H9 (cell line): ENCODE measurements at places on chromosomes 5 and 9. TPM values are rescaled to one million over a fixed set of nuclear protein-coding genes. Genes with fewer than 3 reads are reported as not detected.

DNA sequence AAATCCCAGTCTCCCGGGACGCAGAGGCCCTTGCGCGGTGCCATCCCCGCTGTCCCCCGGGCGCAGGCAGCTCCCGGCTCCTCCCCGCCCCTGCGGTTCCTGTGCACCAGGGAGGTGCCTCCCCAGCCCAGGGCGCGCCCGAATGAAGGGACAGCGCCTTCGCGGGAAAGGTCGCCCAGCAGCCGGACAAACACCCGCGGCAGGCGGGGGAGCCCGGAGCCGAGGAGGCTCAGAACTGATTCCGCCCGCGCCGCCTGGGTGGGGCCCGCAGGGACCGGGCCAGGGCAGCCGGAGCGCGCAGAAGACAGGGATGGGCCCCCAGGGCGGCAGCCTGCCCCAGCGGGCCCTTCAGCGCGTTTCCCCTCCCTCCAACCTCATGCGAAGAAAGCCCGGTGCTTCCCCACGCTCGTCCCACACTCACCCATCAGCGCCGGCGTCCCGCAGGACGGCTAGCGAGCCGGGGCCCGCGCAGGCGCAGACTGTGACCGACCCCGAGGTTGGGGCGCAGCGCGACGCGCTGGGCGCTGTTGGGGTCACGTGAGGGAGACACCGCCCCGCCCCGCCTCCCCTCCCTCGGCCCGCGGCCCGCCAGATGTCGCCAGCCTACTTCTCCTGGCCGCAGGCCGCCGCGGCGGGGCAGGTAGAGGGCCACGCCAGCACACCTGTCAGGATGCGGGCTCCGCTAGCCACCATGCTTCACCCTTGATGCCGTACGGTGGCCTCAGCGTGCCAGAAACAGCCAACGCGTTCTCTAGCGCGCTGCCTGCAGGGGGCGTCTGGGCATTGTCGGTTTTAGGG, at the start of gene SLC25A51:
Gene SLC25A51, minus strand, starts transcription at position 481 of the 798 bp plus-strand sequence. CDS start 15,577 bp downstream, outside the sequence.
- DNase-seq = peak; percentile 95

DNA sequence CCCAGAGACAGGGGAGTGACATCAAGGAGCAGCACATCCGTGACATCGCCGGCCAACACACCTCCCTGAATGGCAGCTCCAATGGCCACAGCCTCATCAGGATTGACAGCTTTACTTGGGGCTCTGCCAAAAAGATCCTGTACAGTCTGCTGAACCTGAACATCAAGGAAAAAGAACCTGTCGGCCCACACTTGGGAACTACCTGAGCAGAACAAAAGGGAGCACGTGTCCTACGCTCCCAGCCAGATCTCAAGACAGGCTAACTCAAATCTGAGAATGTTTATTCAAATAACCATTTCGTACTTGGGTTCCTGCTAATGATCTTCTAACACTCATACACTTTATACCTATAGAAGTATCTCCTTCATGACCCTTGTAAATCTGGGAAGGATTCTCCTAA, 15.3 kb downstream of the HSPA9 start:
- peak; percentile 6 for DNase-seq

- DNase-seq = no peak
Observed at GRCh38 chr5:62969409-62970120, 390.9 kb downstream of the LRRC70 start.

GRCh38 chr9:133701321-133701980, 36.7 kb downstream of the SARDH start:
- DNase-seq = no peak

The SLC28A3 gene
- not detected in 2 replicates for total RNA-seq

DNA sequence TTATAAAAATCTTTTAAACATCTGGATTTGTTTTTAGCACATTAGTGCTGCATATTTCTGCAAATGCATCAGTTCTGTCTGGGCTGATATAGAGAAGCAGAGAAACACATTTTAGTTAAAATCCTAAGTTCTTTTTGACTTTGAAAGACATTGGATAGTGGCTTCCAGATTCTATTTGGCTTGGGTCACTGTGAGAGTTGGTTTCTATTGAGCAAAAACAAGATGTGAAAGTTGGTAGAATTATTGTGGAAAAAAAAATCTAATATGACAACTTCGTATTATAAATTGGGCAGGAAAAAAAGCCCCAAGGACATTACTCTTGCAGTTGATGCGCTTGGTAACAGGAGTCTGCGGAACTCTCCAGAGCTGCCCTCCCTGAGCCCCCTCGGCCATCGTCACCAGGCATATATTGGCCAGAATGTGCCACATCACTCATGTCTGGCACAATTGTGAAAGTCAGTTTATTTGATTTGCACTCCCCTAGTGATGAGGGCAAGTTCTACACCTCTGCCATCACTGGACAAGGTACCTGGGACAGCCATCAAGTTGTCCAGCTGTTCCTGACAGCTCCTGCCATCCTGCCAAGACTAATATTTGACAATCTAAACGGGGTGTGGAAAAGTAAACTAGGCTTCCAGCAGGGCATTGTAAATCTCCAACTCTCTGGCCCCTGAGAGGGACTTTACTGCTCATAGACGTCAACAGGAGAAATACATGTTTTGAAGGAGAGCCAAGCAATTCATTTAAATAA, 334.5 kb downstream of the TENT4A start:
- DNase-seq = no peak

DNA sequence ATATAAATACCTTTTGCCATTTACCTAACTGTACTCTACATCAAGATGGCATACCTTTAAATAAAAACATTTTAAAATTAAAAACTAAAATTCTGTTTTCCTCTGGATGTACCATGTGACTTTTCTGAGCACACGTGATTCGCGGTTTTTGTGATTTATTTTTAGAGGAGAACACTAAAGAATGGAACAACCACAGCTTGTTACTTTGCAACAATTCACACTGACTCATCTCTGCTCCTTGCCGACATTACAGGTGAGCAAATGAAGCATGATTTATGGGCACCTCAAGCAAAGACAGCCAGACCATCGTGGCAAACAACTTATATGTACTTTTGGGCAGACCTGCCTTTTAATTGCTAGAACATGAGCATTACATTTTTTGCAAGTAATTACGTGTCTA, 61.3 kb downstream of the GDA start:
- DNase-seq = no peak

- DNase-seq = peak; percentile 84
Observed at GRCh38 chr9:136787690-136788400, 3.3 kb upstream of the TMEM141 start.

DNA sequence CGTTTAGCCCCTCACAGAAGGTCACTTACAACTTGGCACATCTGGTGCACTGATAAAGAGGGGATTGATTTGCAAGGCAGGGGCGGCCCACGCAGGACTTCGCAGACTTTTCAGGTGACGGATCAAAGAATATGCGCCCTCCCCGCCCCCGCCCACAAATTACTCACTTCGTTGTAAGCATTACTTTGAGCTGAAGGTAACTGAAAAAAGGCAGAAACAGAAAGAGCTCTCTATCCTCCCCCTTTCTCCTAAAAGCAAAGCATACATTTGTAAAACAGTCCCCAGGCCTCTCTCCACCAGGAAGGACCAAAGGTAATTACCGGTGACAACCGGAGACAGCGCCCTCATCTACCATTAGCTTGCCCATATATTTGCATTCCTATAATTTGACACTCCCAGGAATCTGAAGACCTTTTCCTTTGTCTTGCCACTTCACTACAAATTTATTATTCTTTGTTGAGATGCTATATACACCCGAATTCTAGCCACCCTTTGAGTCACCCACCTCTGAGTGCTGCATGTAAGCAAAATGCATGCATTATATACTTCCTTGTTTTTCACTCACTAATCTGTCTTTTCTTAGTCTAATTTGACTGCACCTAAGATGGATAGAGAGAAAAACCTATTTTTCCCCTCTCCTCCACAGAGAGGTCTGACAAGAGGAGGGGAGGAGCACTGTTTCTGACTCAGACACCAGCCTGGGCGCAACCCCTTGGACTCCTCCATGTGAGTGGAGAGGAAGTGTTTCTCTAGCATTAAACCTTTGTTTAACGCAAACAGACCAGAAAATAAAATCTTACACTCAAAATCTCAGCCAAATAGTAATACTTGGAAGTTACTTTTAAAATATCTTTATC, 74.7 kb upstream of the SPIN1 start:
- peak; percentile 70 for DNase-seq

DNA sequence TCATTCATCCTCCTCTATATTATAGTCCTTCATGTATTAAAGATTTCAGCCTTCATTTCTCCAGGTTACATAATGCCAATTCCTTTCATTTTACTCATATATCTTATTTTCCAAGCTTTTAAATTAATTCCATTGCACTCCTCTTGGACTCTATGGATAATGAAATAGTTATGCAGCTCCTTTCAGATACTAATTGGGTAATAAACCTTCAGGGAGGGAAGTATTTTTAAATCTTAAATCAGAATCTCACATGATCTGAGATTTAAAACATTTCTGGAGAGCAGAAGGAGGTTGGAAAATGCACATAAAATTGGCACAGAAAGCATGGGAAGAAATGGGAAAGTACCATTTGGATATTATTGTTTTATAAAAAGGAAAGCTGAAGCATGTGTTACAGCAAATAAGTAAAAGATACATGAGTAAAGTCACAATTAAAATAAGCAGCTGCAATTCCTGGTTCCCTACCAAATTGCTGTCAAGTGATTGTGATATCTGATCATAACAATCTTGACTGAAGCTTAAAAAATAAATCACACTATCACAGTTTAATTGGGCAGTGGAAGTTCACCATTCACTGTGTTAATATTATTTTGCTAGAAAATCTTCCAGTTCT, 257.9 kb upstream of the NREP start:
- no peak for DNase-seq

DNA sequence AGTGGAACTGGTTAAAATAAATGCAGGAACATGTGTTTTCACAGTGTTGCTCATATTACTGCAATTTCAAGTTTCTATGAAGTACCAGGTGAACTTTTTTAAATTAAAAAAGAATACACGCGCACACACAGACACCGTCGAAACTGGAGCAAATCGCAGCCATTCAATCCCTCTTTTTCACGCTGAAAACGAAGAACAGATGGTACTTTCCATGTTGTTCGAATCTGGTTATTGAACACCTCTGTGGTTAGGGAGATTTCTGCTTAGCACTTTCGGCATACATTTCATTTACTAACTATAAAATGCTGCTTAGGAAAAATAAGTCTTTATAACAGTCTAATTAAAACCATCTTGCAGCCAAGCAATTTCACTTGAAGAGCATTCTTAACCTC, 6.8 kb downstream of the ZNF608 start:
- no peak for DNase-seq
